Osteocyte (in vitro differentiated cells): ENCODE measurements at places on chromosomes 16 and 17. TPM values are rescaled to one million over a fixed set of nuclear protein-coding genes. Genes with fewer than 3 reads are reported as not detected.
A peak's percentile ranks its signal among the peaks of the same experiment; 100 is the strongest.

The CLEC3A gene
- not detected in 2 replicates for total RNA-seq

The TNFSF13 gene
- 1.3 and 1.5 TPM in 2 replicates for total RNA-seq

The CA10 gene
- not detected in 2 replicates for total RNA-seq

The PGS1 gene
- total RNA-seq = 52.7 and 53.0 TPM in 2 replicates

DNA sequence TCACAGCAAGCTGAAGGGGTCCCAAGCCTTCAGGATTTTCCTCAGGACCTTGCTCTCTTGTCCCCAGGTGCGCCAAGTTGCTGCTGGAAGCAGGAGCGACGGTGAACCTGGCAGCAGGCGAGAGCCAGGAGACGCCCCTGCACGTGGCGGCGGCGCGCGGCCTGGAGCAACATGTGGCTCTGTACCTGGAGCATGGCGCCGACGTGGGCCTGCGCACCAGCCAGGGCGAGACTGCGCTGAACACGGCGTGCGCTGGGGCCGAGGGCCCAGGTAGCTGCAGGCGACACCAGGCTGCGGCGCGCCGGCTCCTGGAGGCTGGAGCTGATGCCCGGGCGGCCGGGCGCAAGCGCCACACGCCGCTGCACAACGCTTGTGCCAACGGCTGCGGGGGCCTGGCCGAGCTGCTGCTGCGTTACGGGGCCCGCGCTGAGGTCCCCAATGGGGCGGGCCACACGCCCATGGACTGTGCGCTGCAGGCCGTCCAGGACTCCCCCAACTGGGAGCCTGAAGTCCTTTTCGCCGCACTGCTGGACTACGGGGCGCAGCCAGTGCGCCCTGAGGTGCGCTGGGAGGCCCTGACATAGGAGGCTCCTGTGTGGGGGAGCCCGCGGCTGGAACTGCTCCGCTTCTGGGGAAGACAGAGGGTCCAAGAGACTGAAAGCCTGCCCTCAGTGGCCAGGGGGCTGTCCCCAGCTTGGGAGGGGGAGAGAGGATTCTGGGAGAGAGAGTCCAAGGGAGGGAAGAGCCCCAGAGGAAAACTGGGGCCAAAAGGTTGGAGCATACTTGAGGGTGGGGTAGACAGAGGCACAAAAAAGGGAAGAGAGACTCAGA, 6.4 kb downstream of the ASB16 start:
- no peak overlapping the region for H3K4me3 ChIP-seq
- H3K4me1 ChIP-seq = peaks cover 3% of the 10 kb centered on the region
- DNase-seq = no peak
- H3K27me3 ChIP-seq = no peaks in the 10 kb centered on the region

- no peak for DNase-seq
- H3K4me1 ChIP-seq = no peaks in the 10 kb centered on the region
- no peaks in the 10 kb centered on the region for H3K27me3 ChIP-seq
- H3K4me3 ChIP-seq = no peak overlapping the region
- no peaks in the 10 kb centered on the region for H3K36me3 ChIP-seq
- H3K27ac ChIP-seq = no peak overlapping the region
Measured at GRCh38 chr17:3683054-3683511, 12.9 kb downstream of the P2RX5 start.

DNA sequence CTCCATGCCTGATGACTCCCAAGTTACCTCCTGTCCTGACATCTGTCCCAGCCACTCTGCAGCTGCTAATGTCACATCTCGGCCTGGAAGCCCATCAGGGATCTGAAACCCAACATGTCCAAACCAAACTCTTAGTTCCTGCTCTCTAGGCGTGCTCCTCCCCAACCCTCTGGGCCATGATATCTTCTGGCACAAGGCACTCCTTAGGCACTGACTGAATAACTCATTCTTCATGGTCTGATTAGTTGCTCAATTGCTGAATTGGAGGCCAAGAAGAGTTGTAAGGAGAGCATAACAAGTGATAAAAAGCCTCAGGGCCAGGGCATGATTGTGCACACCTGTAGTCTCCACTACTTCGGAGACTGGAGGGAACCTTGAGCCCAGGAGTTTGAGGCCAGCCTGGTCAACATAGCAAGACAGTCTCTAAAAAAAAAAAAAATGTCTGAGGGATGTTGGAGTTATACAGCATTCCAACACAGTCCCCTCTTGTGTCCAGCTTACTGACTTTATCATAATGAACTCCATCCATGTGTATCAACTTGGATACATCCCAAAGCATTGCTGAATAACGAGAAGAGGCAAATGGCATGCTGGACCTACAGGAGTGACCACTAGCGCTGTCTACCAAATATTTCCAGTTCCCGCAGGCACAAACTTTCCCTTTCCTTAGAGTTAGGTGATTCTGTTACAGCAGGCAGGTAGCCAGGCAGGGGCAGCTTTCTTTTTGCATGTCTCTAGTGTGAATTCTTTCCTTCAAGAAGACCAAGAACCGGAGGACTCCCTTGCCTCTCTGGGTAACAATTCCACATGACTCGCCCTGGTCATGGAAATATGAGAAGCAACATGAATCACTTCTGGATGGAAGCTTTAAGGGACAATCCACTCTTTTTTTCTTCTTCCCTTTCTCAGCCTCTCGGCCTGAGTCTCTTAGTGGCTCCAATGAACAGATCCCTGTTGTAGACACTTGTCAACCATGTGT, 18.1 kb upstream of the SHCBP1 start:
- no peaks in the 10 kb centered on the region for H3K4me1 ChIP-seq
- no peak overlapping the region for H3K27ac ChIP-seq
- no peak for DNase-seq
- H3K36me3 ChIP-seq = peaks cover 6% of the 10 kb centered on the region

DNA sequence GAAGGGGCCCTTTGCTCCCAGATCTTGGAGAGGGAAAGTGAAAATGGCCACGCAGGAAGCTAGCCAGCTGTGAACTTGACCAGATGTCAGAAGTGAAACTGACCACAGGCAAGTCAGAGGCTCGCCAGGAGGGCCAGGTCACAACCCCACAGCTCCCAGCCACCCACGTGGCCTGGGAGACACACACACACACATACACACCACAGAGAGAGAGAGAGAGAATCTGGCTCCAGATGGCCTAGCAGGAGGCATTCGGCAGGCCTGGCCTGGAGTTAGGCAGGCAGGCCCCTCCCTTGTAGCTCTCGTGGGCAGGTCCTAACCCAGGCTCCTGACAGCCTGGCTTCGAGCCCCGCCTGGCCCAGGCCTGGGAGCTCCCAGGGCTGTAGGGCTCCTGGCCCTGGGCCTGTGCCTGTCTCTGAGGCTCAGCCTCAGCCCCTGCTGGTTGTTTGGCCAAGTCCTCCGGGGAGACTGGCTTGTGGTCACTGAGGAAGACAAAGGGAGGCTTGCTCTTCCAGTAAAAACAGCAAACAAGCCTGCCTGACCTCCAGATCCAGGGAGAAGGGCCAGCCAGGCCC, 20.2 kb downstream of the NGFR start:
- peak; percentile 95 for DNase-seq
- H3K27me3 ChIP-seq = peaks cover 7% of the 10 kb centered on the region
- H3K4me3 ChIP-seq = peak overlapping the region; percentile 43

DNA sequence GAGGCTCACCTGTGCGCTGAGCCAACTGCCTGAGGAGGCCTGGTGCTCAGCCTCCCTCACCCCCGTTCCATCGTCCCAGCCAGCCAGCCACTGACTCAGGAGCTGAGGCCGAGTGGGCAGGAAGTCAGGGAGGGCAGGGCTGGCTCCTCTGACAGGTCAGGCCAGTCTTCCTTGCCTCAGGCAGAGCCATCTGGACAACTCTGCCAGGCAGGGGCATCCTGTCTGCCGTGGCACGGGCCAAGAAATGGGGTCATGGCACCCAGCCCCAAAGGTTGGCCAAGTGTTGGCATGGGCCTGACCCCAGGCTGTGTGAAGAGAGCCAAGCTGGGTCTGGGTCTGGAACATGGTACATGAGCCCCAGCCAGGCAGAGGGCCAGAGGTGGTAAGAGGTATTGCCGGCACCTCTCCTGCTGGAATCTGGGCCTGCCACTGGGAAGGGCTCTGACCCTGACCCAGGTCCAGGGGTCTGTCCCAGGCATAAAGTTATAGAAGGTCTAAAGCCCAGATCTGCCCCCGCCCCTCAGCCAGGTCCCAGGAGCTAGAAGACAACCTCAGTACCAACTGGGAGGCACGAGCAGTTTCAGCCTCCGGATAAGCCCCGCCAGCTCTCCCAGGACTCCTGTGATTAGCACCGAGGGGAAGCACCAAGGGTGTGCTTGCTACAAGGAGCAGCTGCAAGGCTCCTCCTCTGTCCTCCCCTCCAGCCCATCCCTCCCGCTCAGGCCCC, 2.5 kb upstream of the VASN start:
- H3K4me1 ChIP-seq = peaks cover 35% of the 10 kb centered on the region
- peaks cover 2% of the 10 kb centered on the region for H3K36me3 ChIP-seq
- peak overlapping the region; percentile 41 for H3K27ac ChIP-seq
- H3K4me3 ChIP-seq = no peak overlapping the region
- DNase-seq = no peak
- no peaks in the 10 kb centered on the region for H3K27me3 ChIP-seq

- no peaks in the 10 kb centered on the region for H3K27me3 ChIP-seq
- no peaks in the 10 kb centered on the region for H3K36me3 ChIP-seq
- no peak overlapping the region for H3K4me3 ChIP-seq
- no peak overlapping the region for H3K27ac ChIP-seq
- H3K4me1 ChIP-seq = peaks cover 30% of the 10 kb centered on the region
- DNase-seq = no peak
Measured at GRCh38 chr16:67395458-67396158, 2.3 kb upstream of the TPPP3 start.

DNA sequence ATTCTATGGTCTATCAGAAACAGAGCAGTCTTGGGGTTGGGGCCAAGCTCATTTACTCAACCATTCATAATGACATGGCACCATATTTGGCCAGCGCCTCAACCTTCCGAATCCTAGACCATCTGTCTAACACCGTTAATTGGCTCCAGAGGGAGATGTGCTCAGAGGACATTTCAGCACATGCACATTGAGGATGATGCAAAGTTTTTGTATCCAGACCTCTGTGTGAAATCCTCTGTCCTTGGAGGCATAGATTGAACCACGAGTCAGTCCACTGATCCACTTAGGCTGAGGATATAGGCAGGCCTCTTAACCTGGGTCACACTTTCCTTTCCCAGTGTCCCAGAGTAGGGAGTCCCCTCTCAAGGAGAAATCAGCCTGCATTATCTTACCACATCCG, 85.5 kb downstream of the SHISA6 start:
- no peak for DNase-seq
- H3K27me3 ChIP-seq = no peaks in the 10 kb centered on the region
- no peak overlapping the region for H3K4me3 ChIP-seq
- no peaks in the 10 kb centered on the region for H3K36me3 ChIP-seq
- H3K27ac ChIP-seq = no peak overlapping the region

GRCh38 chr17:50181591-50182560, 16.1 kb downstream of the SGCA start:
- no peak for DNase-seq
- peaks cover 12% of the 10 kb centered on the region for H3K36me3 ChIP-seq
- H3K27ac ChIP-seq = peak overlapping the region; percentile 98
- H3K4me1 ChIP-seq = peaks cover 92% of the 10 kb centered on the region

DNA sequence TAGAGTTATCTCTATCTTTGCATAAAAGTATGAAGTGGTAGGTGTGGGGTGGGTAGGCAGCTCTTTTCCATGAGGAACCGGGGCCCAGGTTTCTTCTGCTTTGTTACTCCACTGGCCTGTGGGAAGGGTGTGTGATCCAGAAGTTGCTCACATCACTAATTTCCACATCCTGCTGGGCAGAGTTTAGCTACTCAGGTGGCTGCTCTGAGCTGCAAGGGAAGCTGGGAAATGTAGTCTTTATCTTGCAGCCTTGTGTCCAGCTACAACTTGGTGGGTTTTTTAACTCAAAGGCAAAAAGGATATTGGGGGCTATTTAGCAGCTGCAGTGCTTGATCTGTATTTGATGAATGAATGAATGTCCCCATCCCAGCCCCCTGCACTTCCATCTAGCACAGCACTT, 335.3 kb downstream of the SNX29 start:
- no peaks in the 10 kb centered on the region for H3K27me3 ChIP-seq
- H3K27ac ChIP-seq = no peak overlapping the region
- H3K36me3 ChIP-seq = no peaks in the 10 kb centered on the region
- no peak overlapping the region for H3K4me3 ChIP-seq
- peaks cover 4% of the 10 kb centered on the region for H3K4me1 ChIP-seq

GRCh38 chr16:51049678-51050376, 101.2 kb downstream of the SALL1 start:
- no peak overlapping the region for H3K4me3 ChIP-seq
- no peaks in the 10 kb centered on the region for H3K27me3 ChIP-seq
- DNase-seq = no peak
- H3K4me1 ChIP-seq = no peaks in the 10 kb centered on the region
- H3K36me3 ChIP-seq = no peaks in the 10 kb centered on the region

DNA sequence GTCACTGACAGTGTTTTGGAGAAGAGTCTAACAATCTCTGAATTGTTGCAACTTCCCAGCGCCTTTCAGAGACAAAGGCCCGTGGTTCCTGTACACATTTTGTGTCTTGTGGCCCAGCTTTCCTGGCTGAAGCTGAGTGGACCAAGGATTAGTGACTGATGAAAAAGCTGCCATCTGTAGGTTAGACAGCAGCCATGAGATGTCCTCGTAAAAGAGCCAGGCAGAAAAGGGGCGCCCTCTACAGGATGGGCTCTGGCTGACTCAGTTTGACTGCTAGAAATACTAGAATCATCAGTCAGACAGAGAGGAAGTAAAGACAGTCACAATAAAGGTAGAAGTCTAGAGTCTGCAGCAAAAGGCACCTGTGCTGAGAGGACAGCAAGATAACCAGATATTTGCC, 26.5 kb upstream of the NF1 start:
- no peak overlapping the region for H3K4me3 ChIP-seq
- peaks cover 3% of the 10 kb centered on the region for H3K27me3 ChIP-seq
- DNase-seq = no peak
- H3K36me3 ChIP-seq = peaks cover 2% of the 10 kb centered on the region

DNA sequence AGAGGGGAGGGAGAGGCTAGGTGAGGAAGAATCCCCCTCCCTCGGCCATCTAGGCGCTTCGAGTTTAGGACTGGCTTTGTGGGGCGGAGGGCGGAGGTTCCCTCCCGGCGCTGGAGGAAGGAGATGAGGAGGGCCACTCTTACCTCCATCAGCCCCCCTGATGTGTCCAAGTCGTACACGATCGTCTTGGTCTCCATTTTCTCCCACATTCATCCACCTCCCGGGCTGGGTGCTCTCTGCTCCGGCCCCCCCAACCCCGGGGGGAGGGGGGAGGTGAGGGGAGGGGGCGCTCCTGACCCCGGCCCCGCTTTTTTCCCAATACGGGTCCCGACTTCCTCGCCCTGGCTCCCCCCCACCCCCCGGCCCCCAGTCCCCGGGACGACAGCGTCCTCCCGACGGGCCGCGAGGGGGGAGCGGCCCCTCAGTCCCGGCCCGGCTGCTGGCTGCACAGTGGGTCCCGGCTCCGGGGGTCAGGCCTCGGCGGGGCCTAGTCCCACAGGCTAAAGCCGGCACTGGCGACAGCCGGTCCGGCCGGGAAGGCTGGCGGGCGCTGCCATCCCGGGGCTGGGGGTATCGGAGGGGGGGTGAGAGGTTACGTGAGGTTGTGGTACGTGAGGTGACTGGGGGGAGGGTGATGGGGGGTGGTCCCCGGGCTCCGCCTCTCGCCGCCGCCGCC, 428 bp downstream of the PHF12 start:
- H3K27me3 ChIP-seq = no peaks in the 10 kb centered on the region
- H3K36me3 ChIP-seq = peaks cover 4% of the 10 kb centered on the region
- DNase-seq = no peak

GRCh38 chr16:84421081-84421937, 53.0 kb downstream of the ATP2C2 start:
- no peaks in the 10 kb centered on the region for H3K4me1 ChIP-seq
- H3K36me3 ChIP-seq = no peaks in the 10 kb centered on the region
- peaks cover 39% of the 10 kb centered on the region for H3K27me3 ChIP-seq
- no peak overlapping the region for H3K4me3 ChIP-seq
- no peak for DNase-seq
